Activated CD8-positive, alpha-beta T cell treated with anti-CD3 and anti-CD28 coated beads for 36 hours (primary cell): ENCODE measurements at places on chromosomes 16 and 17.
A peak's percentile ranks its signal among the peaks of the same experiment; 100 is the strongest.

DNA sequence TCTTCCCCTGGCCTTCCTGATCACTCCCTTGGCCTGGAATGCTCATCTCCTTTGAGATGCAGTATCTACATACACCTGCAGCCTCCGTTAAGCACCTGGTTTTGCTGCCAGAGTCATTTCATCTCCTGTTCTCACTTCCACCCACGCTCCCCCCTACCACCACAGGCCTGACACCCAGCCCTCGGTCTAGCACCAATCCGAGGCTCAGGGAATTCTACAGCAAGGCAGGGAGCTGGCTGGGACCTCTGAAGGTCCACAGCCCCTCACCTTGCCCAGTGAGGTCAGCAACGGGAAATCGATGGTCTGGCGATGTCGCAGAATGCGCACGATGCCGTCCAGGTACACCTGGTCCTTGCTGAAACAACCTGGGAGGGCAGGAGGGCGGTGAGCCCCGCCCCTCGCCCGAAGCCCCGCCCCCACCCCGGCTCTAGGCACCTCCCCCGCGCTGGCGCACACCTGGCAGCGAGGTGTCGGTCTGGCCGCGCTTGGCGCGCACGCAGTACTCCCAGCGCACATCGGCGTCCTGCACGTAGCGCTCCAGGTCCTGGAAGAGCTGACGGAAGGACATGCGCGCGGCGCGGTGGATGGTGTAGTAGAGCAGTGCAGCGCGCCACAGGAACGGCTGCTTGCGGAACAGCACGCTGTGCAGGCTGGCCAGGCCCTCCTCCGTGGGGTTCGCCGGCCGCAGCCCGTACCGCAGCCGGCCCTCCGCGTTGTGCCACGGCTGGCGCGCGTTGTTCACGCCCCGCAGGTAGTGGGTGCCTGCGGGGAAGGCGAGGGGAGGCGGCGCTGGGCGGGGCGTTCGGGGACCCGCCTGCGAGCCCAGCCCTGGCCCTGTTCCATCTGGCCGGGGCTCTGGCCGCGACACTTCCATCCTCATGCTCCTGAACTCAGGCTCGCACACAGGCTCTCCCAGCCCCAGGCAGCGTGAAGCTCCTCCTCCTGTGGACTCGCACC, 5.7 kb downstream of the MATCAP1 start:
- peak; percentile 81 for DNase-seq

DNA sequence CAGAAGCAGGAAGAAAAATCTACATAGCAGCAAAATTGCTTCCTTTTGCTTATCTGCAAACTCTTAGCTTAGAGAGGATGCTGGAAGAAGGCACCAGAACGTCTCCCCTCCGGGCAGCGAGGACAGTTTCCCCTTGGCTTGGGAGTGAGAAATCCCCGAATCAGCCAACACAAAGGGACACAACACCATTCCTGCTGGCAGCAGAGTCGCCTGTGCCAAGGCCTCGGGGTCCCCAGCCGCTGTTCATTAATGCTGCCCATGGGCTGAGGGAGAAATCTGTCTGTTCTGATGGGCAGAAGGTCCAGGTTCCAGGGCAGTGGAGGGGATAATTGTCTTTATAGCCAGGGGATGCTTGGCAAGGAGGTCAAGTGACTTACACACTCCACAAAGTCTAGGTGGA, 38.0 kb downstream of the CACNG3 start:
- DNase-seq: no peak

- no peak for DNase-seq
These were observed 27.8 kb upstream of the MFSD6L start for GRCh38 chr17:8826808-8827435.

DNA sequence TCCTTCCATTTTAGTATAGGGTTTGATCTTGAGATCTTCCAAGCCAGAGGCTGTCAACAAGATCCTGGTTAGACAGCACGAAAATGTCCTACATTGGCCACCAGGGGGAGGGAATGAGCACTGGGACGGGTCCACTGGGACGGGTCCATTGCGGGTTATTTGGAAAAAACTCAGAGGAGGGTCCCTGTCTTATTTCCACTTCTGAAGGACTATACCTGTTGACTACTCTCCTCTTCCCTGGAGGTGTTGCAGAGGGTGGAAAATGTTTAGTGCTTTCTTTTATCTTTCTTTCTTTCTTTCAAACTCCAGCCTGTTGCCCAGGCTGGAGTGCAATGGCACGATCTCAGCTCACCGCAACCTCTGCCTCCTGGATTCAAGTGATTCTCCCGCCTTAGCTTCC, 2.5 kb downstream of the TTLL6 start:
- peak; percentile 63 for DNase-seq

DNA sequence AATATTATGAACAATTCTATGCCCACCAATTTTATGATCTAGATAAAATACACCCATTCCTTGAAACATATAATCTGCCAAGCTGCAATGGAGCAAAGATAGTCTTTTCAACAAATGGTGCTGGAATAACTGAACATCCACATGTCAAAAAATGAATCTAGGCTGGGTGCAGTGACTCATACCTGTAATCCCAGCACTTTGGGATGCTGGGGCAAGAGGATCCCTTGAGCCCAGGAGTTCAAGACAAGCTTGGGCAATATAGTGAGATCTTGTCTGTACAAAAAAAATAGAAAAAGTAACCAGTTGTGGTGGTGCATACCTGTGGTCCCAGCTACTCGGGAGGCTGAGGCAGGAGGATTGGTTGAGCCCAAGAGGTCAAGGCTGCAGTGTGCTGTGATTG, 92.5 kb downstream of the N4BP1 start:
- no peak for DNase-seq
